ENCODE measurements at places on chromosomes 12 and 14.

DNA sequence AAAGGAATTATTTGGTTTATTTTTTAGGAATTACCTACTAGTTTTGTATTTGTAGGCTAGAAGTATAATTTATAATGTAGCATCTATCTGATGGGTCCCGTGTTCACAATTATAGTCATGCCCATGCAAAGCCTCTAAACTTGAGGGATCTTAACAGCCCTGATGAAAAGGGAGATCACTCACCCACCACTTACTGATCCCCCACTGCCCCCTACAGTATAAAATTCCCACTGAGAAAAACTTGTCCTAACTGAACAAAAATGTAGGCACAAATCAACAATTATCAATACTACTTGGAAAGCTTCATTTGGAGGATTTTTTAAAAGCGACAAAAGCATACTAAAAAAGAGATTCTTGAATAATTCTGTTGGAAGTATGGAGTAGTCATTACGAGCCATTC is 21.0 kb downstream of the WIF1 start:
- no peak for DNase-seq

DNA sequence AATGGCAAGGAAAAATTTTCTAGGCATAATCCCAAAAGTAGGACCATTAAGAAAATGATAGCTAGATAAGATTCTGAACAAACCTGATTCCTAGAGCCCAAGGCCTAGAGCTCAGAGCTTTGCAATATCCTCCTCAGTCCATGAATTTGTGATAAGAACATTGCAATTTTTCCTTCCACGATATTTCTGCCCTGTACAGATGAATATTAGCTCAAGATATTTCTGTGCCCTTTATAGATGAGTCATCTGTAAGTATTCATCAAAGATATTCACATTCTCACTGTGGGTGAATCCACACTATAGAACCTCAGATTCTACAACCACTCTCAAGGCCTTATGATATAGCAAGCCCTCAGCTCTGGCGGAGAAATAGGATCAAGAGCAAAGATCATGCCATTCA is 37.5 kb downstream of the EAPP start:
- DNase-seq = no peak

GRCh38 chr12:4275870-4276301 is 2.3 kb downstream of the CCND2 start:
- no peak for DNase-seq

- no peak for DNase-seq
Observed at GRCh38 chr12:132603240-132604150, 6.9 kb downstream of the LRCOL1 start.

Data from CD4-positive, alpha-beta T cell treated with Interleukin-21 for 1 hour (primary cell).